ENCODE measurements at places on chromosomes 5 and 9. TPM values are rescaled to one million over a fixed set of nuclear protein-coding genes. Genes with fewer than 3 reads are reported as not detected.

Gene IL13
- total RNA-seq, result not detected

DNA sequence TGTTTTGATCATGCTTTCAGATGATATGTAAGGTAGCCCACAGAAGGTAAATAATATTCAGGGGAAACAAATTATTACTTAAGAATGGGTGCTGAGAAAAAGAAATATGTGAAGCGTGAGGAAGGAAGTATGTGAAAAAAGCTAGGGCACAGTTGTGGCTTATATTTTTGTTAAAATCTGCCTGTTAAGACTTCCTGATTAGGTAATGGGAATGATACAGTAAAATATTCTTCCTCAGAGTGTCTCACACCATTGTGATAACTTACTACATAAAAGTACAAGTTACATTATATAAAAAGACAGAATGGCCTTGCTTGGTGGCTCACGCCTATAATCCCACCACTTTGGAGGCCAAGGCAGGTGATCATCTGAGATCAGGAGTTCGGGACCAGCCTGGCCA lies 18.7 kb upstream of the PARP8 start:
- no peak for DNase-seq

GRCh38 chr5:177128551-177128981 lies 5.0 kb upstream of the NSD1 start:
- DNase-seq, result no peak

- DNase-seq, result no peak
Observed at GRCh38 chr9:136010176-136010575, 49.0 kb upstream of the UBAC1 start.

- no peak for DNase-seq
Observed at GRCh38 chr9:127187231-127187956, 65.0 kb upstream of the ANGPTL2 start.

Measured in esophagus squamous epithelium (tissue), 5 donors.